ENCODE measurements at places on chromosomes 1 and 21.

DNA sequence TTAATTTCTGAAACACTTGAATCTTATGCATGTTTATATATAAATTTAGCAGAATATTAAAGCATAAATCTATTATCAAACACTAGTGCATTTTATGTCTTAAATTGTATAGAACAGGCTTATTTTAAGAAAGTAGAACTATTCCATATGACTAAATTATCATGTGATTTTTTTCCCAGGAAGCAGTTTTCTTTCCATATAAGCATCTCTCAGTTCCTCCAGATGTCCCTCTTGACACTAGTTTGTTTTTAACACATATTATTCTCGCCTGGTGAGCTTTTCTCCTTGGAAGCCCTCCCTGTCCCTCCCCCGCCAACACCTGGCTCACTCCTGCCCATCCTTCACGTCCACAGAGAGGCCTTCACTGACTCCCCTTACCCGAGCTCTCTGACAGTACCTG is 48.3 kb upstream of the BCAR3 start:
- no peak for DNase-seq

GRCh38 chr1:226308166-226308722 is 720 bp downstream of the LIN9 start:
- DNase-seq: no peak

DNA sequence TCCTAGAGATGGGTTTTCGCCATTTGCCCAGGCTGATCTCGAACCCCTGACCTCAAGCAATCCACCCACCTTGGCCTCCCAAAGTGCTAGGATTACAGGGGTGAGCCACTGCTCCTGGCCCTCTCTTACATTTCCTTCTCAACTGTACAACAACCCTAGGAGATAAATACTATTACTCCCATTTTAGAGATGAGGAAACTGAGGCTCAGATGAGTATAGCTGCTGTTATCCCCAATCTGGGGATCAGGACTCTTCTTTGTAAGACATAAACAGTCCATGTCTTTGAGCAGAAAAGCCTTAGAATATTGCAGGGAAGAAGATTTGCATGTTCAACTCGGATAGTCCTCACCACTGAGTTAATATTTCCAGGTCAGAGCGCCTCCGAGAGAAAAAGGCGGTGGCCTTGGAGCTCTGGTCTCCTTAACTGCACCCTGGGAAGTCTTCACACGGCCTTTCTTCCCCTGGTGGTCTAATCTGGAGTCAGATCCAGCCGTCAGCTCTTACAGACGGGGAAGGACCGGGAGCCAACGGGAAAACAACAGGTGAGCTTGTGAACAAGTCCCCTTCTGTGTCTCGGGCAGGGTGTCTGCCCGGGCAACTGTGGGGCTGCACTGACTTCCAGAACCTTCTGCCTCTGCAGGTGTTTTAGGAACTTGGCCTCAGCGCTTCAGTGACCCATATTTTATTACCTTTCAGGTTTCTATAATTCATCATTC is 5.9 kb upstream of the OLIG1 start:
- DNase-seq: no peak

GRCh38 chr1:184912392-184912791 is 61.9 kb downstream of the NIBAN1 start:
- no peak for DNase-seq

GRCh38 chr1:30322859-30323257 is 400.5 kb downstream of the MATN1 start:
- DNase-seq: no peak

- no peak for DNase-seq
Measured at GRCh38 chr1:156805766-156806511, 10.7 kb downstream of the SH2D2A start.

DNA sequence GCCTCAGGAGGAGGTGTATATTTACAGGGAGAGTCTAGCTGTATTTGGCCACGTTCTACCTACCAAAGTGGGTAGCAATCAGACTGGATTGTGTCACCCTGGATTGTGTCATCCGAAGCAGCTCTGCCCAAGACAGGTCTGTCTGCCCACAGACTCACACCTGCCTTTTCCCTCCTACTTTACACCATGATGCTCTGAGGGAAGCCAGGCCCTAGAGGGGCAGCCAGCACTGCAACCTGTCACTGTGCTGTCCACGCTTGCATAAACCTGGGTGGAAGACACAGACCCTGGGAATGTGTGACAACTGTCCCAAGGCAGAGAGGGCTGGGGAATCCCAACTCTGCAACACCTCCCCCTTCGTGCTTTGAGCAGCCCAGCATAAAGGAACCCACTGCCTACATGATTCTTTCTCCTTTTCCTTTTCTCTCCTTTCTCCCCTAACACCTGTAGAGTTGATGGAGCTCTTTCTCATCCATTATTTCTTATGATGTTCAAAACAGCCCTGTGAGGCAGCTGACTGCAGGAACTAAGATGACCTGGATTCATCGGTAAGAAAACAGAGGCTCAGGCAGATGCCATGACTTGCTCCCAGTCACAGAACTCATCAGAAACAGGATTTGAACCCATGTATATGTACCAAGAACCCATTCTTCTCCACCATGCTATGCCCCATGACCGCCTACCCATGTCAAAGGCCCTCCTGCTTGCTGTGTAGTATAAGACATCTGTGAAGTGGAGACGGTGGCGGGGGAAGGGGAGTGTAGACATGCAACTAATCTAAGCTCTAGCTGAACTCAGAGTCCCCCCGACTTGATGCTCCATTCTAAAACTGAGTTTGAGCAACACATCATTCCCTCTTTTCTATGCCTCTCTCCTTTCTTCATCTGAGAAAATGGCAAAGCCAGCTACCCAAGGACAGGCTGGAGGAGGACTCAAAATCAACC is 55.9 kb downstream of the ITPKB start:
- DNase-seq: no peak

DNA sequence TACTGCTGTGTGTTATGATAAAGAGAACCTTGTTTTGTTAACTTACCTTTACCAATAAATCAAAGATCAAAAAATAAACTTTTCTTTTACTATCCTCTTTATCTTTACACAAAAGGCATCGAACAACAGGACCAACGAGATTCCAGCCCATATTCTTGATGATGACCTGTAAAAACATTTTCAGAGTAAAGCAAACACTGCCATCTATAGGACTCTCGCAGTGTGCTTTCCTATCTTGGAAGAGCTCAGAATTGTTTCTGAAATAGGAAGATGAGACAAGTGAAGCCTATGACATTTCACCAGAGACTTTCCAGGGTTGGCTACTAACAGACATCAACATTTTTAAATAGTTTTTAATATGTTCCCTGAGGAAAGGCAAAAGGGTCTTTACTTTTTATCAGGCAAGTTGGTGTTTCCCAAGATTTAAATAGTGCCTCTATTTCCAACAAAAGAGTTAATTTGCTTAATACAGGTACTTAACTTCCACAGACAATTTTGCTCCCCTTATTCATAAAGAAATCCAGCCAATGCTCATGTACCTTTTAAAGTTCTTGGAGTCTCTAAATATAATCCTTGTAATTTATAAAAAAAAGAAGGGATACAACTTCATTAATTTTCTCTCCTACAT is 7.3 kb downstream of the GLMN start:
- DNase-seq: no peak

- DNase-seq: peak; percentile 97
Measured at GRCh38 chr1:42931911-42932422, 26.7 kb downstream of the SLC2A1 start.

Data from spleen (tissue), 13 donors.